ENCODE measurements at places on chromosomes 2 and 18.

DNA sequence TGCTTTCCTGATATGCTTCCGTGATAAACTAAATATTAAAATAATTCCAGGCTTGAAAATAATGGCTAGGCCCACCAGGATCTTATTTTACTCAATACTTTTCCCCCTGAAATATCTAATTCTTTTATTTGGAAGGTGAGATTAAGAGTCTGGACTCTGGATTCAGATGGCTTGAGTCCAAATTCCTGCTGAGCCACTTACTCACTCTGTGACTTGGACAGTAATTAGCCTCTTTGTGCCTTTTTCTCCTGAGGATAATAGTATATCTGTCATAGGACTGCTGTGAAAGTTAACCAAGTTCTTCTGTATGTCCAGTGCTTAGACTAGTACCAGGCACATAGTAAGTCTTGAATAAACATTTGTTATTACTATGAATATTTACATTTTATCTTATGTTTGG, 127.3 kb upstream of the ERBB4 start:
- DNase-seq: no peak

DNA sequence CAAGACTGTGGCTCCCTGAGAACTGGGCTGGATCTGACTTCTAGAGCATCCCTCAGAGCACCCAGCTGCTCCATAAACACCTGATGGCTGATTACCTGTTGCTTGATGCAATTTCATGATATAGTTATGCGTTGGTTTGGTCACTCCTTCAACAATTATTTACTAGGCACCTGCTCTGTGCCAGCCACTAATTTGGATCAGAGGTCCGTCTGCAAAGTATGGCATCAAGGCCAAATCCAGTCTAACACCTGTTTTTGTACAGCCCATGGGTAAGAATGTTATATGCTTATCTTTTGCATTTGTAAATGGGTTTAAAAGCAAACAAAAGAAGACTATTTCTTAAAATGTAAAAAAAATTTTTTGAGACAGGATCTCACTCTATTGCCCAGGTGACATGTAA, 348.2 kb downstream of the ALK start:
- DNase-seq: no peak

- DNase-seq: no peak
Measured at GRCh38 chr2:86044045-86044444, 61.6 kb downstream of the POLR1A start.

- no peak for DNase-seq
Measured at GRCh38 chr2:227643990-227644551, 22.5 kb upstream of the SCYGR5 start.
